ENCODE measurements at places on chromosomes 7 and 10.

DNA sequence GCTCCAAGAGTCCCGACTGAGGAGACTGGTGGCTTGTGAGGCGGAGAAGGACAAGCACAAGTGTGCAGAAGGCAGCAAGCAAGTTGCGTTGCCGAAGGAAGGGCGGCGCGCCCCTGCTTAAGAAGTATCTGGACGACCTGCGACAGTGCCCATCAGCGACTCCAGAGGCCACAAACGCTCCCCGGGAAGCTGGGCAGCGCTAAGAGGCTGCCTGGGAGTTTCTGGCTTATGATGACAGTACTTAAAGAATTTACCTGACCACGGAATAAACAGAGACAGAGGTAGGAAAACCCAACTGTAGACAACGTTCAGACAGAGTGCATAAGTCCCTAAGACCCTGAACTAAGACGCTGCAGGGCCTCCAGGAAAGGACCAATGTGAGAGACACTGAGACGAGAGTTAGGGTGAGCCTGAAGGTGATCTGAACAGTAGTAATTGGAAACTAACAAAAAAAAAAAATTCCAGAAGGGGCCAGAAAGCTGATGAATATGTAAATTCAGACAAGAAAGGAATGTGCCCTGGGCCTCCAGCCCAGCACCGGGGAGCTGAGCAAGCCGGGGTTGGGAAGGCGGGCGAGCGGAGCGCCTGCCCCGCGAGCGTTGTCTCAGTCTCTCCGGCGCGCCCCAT, 1.0 kb downstream of the OSBPL3 start:
- no peak for DNase-seq

DNA sequence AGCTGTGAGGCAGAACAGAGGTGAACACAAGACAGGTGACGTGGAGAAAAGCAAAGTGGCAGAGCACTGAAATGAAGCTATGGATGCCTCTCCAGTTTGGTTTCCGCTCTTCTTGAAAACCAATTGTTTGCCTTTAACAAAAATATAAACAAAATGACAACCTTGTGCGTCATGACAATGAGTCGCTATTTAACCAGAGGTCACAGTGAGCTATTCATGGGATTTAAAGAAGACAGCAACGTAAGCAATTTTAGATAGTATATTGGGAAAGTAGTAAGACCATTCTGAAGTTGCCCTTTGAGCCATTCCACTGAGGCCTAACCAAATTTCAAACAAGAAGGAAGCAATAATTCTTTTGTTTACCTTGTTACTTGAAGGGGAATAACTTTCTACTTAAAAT, 15.2 kb upstream of the LRRTM3 start:
- DNase-seq, result no peak

DNA sequence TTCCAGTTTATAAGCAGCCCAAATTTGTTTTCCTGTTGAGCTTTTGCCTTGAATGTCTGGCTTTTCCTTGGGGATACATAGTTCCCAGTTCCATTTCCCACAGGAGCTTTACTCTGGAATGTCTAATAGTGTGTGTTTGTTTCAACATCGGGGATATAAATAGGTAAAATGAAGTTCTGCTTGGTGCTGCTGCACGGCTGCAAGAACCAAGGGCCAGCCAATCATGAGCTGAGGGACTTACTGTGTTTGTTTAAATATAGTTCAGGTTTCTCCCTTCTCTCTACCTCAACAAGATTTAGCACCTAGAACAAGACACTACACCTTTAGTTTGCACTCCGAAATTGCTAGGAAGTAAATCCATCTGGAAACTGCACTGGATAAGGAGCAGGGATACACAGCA, 43.9 kb downstream of the GRM8 start:
- DNase-seq, result no peak

- DNase-seq, result no peak
Observed at GRCh38 chr7:135617781-135618180, 44.5 kb upstream of the STMP1 start.

DNA sequence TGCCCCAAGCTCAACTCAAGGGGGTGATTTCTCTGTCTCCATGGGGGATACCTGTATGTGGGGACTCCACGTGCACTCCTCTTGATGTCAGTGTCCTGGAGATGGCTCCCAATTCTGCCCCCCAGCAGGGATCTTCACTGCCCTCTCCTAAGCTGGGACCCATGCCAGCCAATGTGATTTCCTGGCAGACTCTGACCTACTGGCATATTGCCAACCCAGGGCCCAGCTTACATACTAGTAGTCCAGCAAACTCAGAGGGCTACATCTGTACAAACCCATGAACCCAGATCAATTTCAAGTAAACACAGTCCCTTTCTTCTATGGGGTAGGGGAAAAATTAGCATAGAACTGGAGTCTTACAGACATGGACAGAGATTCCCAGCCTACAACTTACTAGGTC, 26.2 kb upstream of the BMPR1A start:
- no peak for DNase-seq

GRCh38 chr7:137579913-137580640, 236.5 kb upstream of the PTN start:
- DNase-seq, result no peak

- no peak for DNase-seq
Observed at GRCh38 chr7:142364551-142364950, 106.7 kb upstream of the PRSS58 start.

DNA sequence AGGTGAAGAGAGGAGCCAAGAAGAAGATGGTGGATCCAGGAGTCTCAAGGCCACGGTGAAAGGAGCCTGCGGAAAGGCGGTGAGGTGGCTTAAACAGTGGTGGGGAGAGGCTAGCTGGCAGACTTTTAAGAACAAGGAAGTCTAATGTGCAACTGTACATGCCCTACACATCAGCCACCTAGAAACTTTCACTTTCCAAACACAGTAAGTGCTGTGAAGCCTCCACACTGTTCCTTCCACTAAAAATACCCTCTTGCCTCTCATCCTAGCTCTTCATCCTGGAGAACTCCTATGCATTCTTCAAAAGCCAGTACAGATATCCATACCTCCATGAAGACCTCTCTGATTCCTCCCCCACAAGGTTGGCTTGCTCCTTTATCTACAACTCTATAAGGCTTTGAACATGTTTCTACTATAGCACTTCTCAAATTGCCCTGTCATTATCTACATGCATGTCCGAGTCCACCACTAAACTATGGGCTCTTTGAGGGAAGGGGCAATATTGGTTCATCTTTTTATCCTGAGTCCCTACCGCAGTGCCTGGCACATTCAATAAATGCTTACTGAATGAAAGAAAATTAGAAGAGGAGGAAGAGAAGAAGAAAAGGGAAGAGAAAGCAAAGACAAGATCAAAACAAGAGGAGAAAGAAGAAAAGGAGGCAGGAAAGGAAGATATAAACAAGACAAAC, 54.2 kb downstream of the DNAJC12 start:
- DNase-seq, result no peak

- no peak for DNase-seq
Observed at GRCh38 chr10:112858986-112859651, 90.9 kb upstream of the TCF7L2 start.

GRCh38 chr7:52799817-52800216, 235.6 kb upstream of the POM121L12 start:
- no peak for DNase-seq

- no peak for DNase-seq
Observed at GRCh38 chr10:986881-987619, 1.2 kb upstream of the GTPBP4 start.

- DNase-seq, result no peak
Observed at GRCh38 chr10:23331567-23332301, 12.9 kb downstream of the C10orf67 start.

DNA sequence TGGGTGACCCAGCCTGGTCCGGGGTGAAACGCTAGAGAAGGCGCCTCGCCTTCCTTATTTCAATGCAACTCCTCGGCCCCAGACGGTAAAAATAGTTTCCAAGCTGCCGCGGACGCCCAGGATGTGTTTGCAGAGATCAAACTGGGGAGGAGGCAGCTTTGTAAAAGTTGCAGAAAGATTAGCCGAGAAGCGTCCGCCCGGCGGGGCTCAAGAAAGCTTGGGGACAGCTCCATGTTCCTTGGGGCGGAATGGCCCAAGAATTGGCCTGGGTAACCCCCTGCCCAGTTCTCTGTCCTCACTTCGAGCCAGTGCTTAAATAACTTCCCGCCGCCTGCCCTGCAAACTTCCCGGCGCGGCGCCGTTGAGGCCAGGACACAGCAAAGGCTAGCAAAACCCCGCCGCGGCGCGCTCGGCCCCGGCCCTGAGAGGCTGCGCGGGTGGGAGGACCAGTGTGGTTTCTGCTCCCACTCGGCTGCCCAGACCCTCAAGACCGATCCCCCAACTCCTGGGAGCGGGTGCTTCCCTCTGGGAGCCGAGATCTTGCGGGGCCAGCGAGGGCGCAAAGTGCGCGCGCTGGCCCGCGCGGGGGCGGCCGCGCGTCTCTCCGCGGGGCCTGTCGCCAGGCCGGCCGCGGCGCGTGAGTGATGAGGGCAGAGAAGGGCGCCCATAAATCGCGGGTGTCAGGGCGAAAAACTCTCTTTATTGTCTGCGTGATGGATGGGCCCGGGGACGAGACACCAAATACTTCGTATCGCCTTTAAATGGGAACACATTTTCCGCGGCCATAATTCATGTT, 6.3 kb upstream of the ZNF503 start:
- DNase-seq, result no peak

DNA sequence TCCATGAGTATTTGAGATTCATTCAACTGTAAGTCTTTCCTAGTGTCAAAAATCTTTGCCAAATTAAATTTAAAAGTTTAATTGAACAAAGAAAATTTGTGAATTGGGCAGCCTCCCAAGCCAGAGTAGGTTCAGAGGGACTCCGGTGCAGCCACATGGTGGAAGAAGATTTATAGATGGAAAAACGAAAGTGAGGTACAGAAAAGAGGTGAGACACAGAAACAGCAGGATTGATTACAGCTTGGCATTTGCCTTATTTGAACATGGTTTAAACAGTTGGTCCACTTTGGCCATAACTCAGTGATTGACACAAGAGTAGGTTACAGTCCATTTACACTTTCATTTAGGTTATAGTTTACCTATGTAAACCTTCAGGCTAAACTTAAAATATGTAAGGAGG, 465.8 kb downstream of the ARL4A start:
- no peak for DNase-seq

GRCh38 chr7:135840591-135840990, 92.0 kb upstream of the FAM180A start:
- no peak for DNase-seq

DNA sequence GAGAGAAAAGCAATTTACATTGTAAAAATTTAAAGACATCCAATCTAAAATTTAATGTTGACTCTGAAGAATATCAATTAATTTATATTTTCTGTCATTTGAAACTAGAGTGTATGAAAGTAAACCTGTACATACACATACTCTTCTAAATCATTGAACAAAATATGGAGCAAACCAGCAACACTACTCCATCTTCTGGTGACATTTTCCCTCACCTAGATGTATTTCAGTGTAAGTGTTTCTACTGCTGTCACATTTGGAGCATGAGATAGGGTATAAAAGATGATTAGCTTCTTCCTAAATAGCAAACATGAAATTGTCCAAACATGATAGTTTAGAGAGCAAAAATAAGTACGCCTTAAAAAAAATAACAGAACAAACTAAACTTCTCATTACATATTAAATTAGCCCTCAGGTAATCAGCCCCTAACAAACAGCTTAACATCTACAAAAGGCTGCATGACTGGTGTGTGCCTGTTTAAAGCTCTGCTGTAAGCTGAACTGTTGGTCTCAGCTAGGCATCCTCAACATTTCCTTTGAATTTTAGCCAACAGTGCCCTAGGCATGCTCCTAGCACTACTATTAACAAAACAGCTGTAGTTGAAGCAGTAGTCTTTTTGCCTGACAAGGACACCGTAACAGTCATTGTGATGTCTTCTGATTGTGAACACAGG, 189.8 kb downstream of the CTNNA3 start:
- no peak for DNase-seq

- DNase-seq, result peak; percentile 57
Observed at GRCh38 chr10:62016623-62017490, 115.4 kb downstream of the ARID5B start.

DNA sequence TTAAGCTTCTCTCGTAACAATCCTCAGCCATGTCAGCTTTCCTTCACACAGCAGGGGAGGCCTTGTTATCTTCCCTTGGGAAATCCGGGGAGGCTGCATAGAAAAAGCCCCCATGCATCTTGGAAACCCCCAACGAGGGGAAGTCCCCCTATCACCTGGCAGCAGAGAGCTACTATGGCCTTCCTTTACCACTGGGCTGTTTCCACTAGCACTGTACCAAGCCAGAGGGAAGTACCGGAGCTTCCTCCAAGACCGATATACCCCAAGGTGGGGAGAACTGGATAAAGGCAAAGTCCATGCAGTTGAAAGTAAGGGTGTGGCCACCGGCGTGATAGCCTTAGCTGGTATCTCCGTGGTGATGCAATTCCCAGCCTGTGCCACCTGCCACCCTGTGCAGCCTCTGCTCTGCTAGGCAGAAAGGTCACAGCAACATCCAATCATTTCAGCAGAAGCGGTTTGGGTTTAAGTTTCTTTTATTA, 4.4 kb upstream of the CLIP2 start:
- DNase-seq, result peak; percentile 80

- no peak for DNase-seq
Observed at GRCh38 chr10:116457488-116457887, 29.8 kb downstream of the PNLIPRP3 start.

GRCh38 chr10:133185421-133185820, 25.4 kb downstream of the KNDC1 start:
- DNase-seq, result no peak

DNA sequence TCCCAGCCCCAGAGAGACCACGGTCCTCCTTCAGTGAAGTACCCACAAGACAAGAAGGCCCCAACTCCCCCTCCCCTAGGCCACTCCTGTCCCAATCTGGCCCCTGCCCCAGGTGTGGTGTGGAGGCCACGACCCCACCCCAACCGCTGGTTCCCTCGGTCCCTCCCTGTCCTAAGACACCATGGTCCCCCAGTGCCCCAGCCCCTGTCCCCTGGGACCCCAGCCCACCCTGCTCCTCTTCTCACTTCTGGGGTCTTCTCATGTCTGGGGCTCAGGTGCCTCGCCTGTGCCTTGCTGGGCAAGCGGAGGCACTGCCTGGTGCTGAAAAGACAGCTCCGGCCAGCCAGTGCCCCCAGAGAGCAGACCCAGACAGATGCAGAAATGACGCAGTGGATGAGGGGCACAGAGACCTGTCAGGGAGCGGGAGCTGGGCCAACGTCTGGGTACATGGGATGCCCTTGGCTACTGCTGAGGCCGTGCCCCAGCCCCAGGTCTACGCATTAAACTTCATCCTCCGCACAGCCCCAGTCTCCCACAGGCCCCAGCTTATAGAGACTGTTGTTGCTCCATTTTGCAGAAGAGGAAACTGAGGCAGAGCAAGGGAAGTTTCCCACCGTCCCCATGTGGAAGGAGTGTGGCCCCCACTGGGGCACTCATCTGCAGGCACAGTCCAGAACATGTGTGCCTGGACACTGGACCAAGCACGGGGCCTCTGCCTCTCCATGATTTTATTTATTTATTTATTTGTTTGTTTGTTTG, 14.8 kb downstream of the GRIFIN start:
- DNase-seq, result no peak

- no peak for DNase-seq
Observed at GRCh38 chr10:102368077-102368476, 27.4 kb upstream of the NFKB2 start.

DNA sequence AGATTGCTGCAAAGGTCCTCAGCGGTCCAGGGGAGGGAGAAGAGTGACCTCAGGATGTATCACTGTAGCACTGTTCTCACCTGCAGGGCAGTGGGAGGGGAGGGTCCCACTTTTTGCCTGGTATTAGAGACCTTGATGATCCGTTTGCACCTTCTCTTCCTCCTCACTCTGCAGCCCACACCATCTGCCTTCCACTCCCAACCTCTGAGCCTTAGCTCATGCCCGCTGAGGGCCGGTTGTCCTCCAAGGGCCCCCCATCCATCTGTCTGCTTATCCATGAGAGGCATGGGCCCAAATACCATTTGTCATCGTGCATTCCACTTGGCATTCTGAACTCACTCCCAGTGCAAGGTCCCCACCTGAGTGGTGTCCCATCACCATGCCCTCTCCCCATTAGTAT, 64.6 kb upstream of the PCBD1 start:
- no peak for DNase-seq

Data from stimulated activated naive B cell treated with anti-CD40 and anti-IgM and Interleukin-4, amounts not matched to agents 10 μg/mL and 1 μg/mL and 100 μg/mL, for 72 hours (primary cell).